ENCODE measurements at places on chromosomes 16 and 17.

DNA sequence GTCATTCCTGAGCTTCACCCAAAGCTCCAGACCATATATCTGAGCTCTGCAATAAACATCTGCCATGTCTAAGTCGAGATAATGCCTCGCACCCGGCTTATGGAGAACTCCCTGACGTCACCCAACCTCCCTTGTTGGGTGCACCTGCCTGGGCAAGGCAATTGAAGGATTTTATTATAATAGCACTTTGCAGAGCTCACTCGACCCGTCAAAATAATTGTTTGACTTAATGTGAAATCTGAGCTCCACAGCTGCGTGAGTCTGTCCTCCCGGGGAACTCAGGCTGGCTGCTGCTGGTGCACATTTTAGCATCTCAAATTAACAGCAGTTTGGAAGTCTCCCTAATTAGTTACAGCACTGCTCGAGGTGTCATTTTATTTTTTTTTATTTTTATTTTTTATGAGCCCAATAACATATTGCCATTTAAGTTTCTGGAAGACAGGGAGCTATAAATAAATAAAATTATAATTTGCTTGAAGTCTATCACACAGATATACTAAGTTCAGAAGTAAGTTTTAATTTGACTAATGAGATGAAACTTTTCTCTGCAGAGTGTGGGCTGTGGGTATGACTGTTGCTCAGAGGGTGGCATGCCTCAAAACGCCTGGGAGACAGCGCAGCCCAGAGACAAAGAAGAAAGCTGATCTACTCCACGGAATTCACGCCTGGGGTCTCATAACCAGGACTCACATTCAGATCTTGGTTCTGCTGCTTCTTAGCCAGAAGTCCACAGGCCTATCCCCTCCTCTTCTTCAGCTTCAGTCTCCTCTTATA is 401.4 kb upstream of the C16orf82 start:
- no peak for DNase-seq

- DNase-seq = no peak
Measured at GRCh38 chr17:50173335-50173941, 7.6 kb downstream of the SGCA start.

DNA sequence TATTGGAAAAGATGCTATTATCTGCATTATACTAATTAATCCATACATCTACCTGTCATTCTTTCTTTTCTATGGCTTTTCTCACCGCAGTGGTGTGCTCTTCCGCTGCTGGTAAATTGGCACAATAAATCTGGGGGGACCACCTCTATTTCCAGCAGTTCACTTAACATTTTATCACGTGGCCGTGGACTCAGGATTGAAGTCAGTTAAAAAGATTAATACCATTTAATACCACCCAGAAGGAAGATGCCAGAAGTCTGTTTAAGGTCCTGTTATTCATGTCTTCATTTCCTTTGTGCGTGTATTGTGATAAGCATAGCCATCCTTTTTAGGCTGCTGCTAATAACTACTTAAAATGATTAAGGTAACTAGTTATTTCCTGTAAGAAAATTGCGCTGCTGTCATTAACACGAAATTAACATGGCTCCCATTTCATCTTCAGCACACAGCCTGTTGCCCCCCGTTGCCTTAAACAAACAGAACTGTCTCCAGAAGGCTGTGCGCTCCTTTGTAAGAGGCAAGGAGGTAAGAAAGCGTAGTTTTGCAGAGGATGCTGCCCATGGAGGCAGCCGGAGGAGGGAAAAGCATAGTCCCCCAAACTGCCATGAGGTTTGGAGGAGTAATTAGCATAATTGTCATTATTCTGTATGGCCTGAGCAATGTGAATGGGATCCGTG is 414.4 kb downstream of the UTP18 start:
- DNase-seq = no peak

- DNase-seq = no peak
Measured at GRCh38 chr16:55501549-55502322, 7.1 kb upstream of the LPCAT2 start.

GRCh38 chr16:3157229-3158025 is 22.6 kb downstream of the ZNF213 start:
- DNase-seq = no peak

- DNase-seq = no peak
Measured at GRCh38 chr17:63029541-63029940, 63.5 kb downstream of the TANC2 start.

DNA sequence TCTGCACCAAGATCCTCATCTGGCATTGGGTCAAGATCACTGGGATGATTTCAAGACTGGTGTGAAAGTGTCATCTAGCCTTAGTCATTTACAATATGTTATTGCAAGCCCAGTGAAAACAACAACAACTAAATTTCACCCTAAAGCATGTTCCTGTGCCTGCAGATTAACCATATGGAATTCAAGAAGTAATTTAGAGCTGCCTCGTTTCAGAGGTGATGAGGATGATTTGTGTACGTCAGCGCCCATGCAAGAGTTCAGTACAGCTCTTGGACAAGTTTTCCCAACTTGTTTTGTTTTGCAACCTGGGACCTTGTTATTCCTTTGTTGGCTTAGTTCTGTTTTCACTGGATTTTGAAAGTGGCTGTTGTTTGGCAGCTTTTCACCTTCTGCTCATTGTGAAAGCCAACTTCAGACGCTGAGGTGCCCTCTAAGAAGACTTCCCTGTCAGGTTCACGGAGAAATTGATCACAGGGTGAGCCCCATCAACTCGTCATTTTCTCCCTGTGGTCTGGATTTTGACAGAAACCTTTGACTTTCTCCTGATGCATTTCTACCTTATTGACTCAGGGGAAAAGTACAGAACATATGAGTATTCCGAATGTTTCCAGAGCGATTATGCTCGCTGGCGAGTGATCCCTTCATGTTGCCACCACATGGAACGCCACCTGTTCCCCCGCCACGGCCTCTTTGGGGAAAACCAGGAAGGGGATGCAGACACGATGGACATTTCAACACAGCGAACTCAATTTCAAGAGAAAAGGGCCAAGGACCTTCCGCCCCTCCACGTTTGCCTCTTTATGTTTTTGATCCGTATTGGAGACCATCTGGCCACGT is 85.6 kb downstream of the FOXL1 start:
- no peak for DNase-seq

GRCh38 chr17:8015957-8016631 is 13.7 kb downstream of the GUCY2D start:
- DNase-seq = no peak

- DNase-seq = no peak
Measured at GRCh38 chr17:51912939-51913338, 245.6 kb downstream of the CA10 start.

All from stimulated activated CD8-positive, alpha-beta memory T cell treated with anti-CD3 and anti-CD28 coated beads, Interleukin-4, amount 100 ng/mL, for 1 hour (primary cell).